Activated CD8-positive, alpha-beta memory T cell treated with anti-CD3 and anti-CD28 coated beads for 4 hours (primary cell): ENCODE measurements at places on chromosomes 4 and X.

GRCh38 chr4:24988776-24989175 is 42.0 kb downstream of the LGI2 start:
- DNase-seq: no peak

DNA sequence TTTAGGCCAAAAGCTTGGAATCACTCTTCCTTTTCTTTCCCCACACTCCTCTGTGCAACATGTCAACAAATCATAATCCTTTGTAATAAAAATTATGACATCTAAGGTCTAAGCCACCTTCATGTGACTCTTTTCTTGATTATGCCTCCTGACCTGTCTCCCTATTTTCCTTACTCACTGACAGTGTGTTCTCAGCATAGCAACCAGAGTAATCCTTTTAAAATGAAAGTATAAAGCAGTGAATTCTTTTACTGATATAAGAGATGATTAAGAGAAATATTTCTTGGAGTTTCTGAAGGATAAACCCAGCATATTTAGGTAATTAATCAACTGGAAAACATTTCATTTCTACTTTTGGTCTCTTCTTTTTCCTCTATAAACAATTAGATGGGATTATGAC is 44.7 kb downstream of the USO1 start:
- DNase-seq: no peak

DNA sequence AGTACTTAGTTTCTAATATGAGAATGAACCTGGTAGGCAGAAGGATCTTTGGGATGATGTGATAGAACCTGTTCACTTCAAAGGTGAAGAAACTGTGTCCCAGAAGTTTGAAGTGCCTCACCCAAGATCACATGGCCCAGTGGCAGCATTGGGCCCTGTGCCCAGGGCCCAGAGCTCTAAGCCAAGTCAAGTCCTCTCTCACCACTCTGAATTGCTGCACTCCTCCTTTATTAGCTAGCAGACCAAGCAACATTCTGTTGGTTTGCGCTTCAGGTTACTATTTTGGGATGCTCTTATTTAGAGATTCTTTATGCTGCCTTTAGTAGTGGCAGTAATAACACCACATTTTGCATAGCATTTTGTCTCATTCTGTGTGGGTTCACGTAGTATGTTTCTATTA is 82.7 kb downstream of the PARM1 start:
- no peak for DNase-seq

DNA sequence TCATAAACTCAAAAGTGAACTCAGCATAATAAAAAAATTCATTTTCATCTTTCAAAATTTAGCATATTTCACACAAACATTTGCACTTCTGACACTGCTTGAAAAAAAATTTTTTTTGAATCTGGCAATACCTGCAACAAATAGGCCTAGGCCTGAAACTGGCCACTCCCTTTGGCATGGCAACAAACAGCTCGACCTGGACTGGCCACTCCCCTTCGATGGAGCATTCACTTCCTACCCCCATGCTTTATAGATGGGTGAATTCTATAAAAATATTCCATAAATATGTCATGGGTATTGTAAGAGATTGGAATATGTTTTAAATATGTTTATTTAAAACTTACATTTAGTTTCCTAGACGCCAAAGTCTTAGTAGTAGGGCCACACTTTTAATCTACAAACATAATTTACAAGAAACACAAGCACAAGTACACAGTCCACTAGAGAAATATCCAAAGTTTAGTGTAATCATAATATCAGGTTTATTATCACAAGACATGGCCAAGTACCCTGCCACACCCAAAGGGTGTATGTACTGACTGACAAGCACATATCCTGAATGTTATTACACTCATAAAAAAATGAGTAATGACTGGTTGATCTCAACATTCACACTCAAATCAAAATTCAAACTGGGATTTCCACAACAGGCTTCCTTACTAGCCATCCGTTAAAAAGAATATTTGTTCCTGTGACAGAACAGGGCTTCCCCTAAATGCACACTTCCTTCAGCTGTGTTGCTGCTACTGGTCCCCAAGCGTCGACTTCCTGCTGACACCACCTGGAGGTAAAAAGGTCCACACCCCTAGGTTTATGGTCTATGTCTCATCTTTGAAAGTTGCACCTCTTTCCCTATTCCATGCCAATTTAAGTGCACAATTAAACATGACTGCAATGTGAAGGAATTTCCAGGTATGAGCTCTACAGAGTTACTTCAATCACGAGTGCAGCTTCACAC is 271.5 kb downstream of the NR3C2 start:
- DNase-seq: no peak

- no peak for DNase-seq
These were observed 90.4 kb downstream of the PHKA2 start for GRCh38 chrX:18893536-18893935.
